ENCODE measurements at places on chromosomes 2 and 18.

DNA sequence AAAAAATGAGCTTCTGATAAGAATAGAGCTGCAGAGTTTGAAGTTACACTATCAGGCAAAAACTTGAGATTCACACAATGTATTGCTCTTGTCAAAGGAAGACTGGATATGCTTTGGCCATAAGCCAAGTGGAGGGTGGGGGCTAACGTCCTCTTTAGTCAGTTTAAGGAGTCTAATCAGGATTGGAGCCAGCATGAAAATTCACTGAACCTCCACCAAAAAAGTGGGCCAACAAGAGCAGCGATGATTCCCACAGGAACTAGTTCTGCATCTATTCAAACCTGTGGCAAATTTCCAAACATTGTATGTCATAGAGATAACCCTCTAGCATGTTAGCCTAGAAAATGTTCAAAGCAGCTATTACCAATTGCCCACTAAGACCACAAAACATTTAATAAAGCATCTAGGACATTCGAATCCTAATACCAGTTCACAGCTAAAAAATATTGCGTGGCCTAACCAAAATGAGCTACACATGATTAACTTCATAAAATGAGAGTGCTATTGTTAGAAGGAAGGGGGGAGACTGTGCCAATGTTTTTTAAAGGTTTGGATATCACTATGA lies 43.5 kb upstream of the TMEM247 start:
- no peak for DNase-seq

GRCh38 chr2:11814979-11815510 lies 68.6 kb downstream of the LPIN1 start:
- no peak for DNase-seq

GRCh38 chr18:58590254-58590653 lies 38.6 kb downstream of the ALPK2 start:
- DNase-seq: no peak

- DNase-seq: no peak
Observed at GRCh38 chr18:33751613-33752221, 173.7 kb downstream of the ASXL3 start.

DNA sequence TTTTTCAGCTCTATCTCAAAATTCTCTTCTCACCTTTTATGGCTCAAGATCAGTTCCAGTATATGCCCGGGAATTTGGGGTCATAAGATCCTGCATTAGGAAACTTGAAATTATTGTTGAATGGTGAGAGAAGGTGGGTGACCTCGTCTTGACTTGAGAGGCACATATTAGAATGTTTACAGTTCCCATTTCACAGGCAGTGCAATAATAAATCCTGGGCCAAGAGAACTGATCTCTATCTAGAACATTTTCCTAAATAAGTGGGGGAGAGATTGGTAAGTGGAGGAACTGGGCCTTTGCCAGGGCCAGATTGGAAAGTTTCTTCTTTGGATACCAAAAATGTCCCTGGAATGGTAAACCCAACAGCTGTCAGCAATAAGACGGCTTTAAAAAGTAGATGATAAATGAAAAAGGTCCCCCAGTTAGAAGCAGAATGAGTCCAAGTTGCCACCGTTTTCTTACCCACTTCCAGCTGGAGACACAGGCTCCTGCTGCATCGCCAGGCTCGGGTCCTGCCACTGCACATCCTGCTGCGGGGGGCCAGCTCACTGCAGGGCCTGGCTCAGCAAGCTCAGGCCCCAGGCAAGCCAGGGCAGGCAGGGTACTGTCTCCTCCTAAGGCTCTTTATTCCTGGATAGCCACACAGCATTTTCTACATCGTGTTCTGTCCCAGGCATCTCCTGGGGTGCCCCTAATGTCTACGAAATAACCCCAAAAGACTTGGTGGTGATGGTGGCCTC lies 126.4 kb upstream of the EPAS1 start:
- no peak for DNase-seq

GRCh38 chr2:137039482-137040152 lies 274.3 kb downstream of the THSD7B start:
- DNase-seq: no peak

- DNase-seq: no peak
Observed at GRCh38 chr2:63058921-63059792, 8.5 kb downstream of the OTX1 start.

- no peak for DNase-seq
Observed at GRCh38 chr2:19700861-19701585, 200.8 kb downstream of the TTC32 start.

DNA sequence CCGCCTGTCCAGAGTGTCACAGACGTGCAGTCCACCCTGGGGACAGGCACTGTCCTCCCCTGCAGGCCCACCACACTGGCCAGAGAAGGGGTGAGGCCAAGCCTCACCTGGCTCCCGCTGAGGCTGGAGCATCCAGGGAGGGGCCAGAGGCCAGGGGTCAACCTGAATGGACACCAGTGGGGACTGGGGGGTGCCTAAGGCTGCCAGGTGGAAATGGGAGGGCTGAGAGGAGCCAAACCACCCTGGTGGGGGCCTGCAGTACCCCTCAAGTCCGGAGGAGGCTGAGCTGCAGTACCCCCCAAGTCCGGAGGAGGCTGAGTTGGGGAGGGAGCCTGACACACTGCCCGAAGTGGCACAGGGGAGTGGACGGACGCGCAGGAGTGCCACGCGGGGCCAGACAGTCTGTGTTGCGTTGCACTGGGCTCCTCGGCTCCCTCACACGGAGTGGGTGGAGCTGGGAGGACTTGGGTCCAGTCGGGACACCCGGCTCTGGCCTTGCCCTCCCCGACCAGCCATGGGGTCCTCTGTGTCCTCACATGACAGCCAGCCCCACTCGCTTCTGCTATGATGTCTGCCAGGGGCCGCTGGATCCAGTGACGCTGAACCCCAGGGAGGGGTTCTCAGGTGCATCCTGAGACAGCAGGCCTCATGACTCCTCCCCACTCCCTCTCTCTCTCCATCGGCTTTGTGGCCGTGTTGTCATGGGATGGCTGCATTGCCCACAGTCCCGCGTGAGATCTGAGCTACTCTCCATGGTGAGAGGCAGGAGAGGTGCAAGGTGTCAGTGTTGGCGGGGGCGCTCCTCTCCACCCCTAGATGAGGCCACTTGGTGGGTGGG lies 22.3 kb upstream of the GPC1 start:
- DNase-seq: no peak

Data from CD4-positive, alpha-beta T cell treated with Interleukin-17A for 4 hours (primary cell).